DMS153 (cell line): ENCODE measurements at places on chromosomes 1 and 21.

- no peak for DNase-seq
Observed at GRCh38 chr1:174266476-174266875, 107.2 kb downstream of the RABGAP1L start.

DNA sequence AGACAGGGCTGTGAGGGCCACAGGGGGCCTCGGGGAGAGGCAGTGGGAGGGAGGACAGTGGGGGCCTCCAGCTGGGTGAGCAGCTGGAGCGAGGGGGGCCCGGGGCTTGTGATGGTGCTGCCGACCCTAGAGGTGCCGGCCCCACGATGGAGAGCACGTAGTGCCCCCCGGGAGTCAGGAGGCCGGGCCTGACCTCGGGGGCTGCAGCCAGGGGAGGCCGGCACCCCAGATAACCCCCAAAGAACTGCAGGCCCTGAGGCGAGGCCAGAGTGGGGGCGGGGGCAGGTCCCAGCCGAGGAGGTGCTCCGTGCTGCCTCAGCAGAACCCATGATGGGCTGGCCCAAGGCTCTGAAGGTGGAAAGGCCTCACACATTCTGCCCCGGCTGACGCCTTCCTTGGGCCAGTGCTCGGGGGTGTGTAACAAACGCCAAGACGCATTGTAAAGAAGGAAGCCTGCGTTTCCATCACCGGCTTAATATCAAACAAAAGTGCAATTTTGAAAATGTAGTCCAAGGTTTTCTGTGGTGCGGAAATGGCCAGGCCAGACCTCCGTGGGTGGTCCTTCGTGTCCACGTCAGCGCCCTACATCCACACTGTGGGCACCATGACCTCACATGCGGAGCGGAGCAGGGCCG, 55.2 kb downstream of the COL6A1 start:
- DNase-seq = no peak

DNA sequence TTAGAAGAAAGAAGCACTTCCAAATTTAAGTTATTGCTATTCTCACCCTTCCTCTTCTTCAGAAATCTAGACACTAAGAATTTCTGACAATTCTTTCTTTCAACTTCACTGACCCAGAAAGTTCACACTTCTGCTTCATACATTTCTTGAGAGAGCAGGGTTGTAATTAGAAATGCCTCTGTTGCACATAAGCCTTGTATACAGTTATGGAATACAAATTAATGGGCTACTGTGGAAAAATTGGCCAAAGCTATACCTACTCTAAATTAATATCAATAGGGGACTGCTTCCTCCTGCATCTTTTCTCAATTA, 1.5 kb downstream of the TNFSF18 start:
- no peak for DNase-seq

GRCh38 chr1:168437821-168438220, 106.0 kb downstream of the XCL2 start:
- no peak for DNase-seq

DNA sequence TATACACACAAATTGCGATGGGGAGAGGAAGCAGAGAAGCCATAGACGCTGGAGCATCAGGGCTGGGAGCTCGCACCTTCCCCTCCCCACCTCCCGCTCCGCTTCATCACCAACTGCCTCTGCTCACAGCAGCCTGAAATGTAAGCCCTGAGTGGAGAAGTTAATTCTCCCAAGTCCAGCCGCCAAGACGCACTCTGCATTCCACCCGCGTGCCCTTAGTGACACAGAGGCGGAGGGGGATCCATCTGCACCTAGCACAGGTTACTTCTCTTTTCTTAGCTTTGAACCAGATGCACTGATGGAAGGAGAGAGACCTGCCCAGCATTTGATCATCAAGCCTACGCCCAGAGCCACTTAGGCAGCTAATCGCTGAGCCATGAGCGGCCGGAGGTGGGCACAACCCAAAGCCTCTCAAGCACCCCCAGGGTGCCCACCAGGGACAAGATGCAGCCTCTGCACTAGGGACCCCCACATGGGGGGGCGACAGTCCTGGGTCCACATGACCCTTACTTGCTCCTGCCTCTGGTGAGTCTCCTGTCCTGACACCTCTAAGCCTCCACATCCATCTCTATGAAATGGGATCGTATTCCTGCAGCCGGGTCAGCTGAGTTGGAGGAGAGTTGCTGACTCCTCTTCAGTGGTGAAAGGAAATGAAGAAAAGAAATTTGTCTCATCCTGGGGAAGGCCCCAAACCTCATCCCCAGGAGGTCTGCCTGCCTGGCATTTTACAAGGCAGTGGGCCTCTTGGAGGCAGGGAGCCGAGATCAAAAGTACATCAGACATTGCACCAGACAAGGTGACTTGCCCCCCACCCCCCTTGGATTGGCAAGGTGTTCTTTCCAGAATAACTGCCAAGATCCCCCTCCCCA, 316.2 kb downstream of the MATN1 start:
- no peak for DNase-seq

DNA sequence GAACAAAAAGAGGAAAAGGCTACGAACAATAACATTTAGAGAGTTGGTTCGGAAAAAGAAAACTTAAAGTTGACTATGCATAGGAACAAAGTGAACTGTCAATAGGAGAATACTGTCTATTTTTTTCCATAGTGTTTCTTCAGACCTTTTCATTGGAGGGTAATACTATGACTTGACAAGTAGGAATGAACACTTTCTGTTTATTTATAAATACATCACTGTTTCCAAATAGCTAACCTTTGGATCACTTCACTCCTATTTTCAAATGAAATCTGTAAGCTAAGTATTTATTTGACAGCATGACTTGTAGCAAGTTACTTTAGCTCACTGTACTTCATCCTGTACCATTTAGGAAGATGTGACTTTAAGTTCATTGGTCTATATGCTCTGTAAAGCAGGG, 221.3 kb downstream of the COL24A1 start:
- DNase-seq = no peak

- no peak for DNase-seq
Observed at GRCh38 chr1:168004531-168004930, 67.7 kb upstream of the MPC2 start.

DNA sequence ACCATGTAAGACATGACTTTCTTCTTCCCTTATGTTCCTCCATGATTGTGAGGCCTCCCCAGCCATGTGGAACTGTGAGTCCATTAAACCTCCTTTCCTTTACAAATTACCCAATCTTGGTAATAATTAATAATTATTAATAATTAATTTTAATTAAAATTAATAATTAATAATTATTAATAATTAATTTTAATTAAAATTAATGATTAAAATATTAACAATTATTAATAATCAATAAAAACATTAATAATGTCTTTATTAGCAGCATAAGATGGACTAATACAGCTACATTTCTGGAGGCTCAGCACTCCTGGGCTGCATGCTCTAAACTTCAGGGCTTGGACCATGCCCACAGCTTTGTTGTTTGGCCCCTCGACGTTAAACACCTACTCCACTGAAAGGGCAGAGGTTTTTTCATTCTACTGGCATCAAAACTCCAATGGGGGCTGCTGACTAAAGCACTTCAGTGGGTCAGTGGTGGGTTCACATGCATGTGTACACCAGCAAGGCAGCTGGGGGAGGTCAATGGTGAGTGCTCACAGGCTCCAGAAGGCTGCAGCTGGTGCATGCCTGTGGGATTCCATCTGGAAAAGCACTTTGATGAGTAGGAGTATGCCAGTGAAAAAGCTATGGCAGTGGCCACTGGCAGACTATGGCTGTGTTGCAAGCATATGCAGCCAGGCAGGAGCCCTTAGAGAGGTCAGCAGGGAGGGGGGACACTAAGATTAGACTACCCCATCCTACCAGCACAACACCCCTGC, 561.3 kb downstream of the NCAM2 start:
- no peak for DNase-seq

- DNase-seq = no peak
Observed at GRCh38 chr1:4585705-4586104, 68.7 kb upstream of the AJAP1 start.

- no peak for DNase-seq
Observed at GRCh38 chr21:32173121-32173724, 105.6 kb downstream of the MIS18A start.
